ENCODE measurements at places on chromosomes 1 and 21.

- peak; percentile 11 for DNase-seq
Measured at GRCh38 chr1:185073725-185074124, 28.4 kb downstream of the RNF2 start.

GRCh38 chr1:53408013-53408754 lies 51.0 kb upstream of the DMRTB1 start:
- no peak for DNase-seq

DNA sequence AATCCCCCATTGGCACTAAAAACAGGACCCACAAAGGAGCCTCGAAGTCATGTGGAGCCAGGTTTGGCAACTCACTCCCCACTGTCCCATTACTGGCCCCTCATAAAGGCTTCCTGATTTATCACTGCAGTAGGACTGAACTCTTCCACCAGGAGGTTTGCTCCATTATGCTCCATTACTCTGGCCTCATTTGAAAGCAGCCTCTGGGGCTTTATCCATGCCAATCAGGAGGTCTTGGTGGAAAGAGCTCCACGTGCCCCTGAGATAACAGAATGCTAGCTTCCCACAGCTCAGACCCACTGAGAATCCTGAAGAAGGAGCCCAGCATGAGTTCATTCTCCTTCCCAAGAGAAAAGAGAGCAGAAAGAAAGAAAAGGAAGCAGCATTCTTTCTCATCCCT lies 76.4 kb downstream of the HIVEP3 start:
- no peak for DNase-seq

DNA sequence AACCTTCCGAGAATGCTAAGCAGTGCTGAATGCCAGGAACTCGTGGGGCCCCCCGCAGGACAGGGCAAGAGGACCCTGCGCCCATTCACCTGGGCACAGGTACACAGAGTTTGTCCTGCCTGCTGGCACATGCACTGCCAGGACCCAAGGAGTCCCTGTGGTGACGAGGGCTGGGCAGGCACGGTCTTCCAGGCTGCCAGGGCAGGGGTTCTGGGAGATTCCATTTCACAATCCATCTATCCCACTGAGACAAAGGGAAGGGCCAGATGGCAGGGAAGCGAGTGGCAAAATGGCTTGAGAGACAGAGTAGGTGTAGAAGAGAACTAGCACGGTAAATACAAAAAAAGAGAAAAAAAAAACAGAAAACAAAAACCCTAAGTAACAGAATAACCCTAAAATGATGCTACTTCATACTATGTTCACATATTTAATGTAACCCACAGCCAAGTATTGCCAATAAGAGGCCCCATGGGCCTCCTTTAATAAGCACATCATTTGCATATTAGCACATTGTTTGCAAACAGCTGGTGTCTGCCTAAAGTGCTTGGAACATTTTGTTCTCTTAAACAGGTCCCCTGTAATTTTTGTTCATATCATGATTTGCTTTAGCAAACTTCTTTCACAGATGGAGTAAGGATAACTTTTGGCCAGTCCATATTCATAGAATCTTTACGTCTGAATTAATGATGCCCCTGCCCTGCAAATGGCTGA lies 83.8 kb downstream of the STUM start:
- DNase-seq, result no peak

GRCh38 chr1:223202376-223203033 lies 59.5 kb upstream of the TLR5 start:
- no peak for DNase-seq

DNA sequence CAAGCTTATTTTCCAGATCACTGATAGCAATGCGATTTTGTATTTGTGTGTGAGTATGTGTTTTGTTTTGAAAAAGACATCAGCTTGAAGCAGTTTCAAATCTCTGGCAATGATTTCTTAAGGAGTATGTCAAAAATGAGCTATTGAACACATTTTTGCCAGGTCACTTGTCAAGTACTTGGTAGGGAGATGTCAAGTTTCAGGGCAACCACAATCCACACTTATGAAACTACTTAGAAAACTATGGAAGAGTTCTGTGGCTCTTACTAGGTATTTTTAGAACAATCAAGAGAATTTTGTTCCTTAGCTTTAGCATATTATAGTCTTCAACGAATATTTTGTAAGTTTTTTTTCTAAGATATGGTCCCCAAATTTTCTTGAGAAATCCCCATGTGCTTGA lies 318.8 kb upstream of the ZRANB2 start:
- DNase-seq, result peak; percentile 32

GRCh38 chr1:78038071-78038470 lies 7.7 kb upstream of the GIPC2 start:
- peak; percentile 29 for DNase-seq

GRCh38 chr1:233211595-233211994 lies 83.9 kb downstream of the PCNX2 start:
- DNase-seq, result peak; percentile 9

- DNase-seq, result no peak
Measured at GRCh38 chr1:167365360-167365759, 144.7 kb downstream of the POU2F1 start.

GRCh38 chr1:25782608-25783201 lies 17.3 kb upstream of the SELENON start:
- DNase-seq, result no peak

GRCh38 chr1:172912765-172913260 lies 137.9 kb downstream of the TNFSF18 start:
- no peak for DNase-seq

- no peak for DNase-seq
Measured at GRCh38 chr1:183033205-183033604, 10.0 kb downstream of the LAMC1 start.

- no peak for DNase-seq
Measured at GRCh38 chr1:219676012-219676765, 63.3 kb upstream of the ZC3H11B start.

- DNase-seq, result no peak
Measured at GRCh38 chr1:153081736-153082135, 10.3 kb upstream of the SPRR2B start.

GRCh38 chr1:109521002-109521951 lies 11.8 kb upstream of the AMIGO1 start:
- peak; percentile 36 for DNase-seq

- DNase-seq, result peak; percentile 96
Measured at GRCh38 chr1:59128784-59129227, 168.1 kb upstream of the FGGY start.

GRCh38 chr1:183165456-183165855 lies 20.6 kb upstream of the LAMC2 start:
- no peak for DNase-seq

DNA sequence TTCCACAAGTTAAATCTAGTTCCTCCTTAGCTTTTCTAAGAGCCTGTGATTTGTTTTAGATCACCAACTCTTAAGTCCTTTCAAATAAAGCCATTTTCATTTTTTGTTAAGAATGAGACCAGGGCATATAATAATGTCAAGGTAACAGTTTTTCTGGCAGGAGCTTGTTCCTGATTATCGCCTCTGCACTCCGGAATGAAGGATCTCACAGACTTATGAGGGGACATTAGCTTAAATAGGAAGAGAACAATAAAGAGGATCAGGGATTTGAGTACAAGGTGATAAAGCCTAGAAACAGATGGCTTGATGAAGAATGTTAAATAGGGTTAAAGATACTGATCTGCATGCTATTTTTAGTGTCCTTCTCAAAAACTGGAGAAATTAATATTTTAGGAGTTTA lies 13.6 kb upstream of the OTUD7B start:
- no peak for DNase-seq

GRCh38 chr1:245074232-245074747 lies 80.5 kb upstream of the KIF26B start:
- DNase-seq, result peak; percentile 43

GRCh38 chr1:68314151-68314780 lies 81.9 kb upstream of the WLS start:
- no peak for DNase-seq

DNA sequence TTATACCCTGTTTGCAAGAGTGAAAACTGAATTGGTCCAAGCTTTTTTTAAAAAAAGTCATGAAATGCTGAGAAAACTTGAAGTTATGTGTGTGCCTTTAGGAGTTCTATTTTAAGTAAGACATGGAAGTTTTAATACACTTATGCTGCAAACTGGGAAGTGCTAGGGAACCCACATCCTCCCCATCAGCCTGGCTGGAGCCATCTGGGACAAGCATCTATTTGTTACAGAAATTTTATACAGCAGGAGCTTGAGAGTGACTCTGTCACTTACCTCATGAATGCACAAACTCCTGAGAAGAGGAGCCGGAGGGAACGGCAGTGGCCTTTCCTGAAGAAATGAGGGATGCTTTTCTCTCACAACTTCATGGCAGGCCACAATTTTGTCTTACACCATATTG lies 78.2 kb upstream of the SLC44A3 start:
- DNase-seq, result no peak

- no peak for DNase-seq
Measured at GRCh38 chr1:3668148-3668547, 15.8 kb downstream of the TP73 start.

GRCh38 chr1:205714190-205714905 lies 34.0 kb upstream of the SLC45A3 start:
- peak; percentile 79 for DNase-seq

DNA sequence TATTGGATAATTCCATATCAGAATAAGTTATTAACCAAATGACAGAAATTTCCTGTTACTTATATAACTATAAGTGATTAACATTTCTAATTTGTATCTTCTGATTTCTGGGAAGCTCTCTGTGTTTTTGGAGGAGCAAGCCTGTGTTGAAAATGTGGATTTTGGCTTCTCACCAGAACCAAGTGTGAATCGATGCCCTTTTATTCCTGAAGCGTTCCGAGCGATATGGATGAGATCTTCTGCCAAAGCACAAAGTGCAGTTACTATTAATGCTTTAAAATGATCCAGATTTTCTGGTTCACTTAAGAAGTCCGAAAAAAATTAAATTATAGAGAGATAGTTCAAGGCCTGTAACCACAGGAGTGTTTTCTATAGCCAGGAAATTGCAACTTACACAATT lies 22.8 kb downstream of the ALG14 start:
- no peak for DNase-seq

DNA sequence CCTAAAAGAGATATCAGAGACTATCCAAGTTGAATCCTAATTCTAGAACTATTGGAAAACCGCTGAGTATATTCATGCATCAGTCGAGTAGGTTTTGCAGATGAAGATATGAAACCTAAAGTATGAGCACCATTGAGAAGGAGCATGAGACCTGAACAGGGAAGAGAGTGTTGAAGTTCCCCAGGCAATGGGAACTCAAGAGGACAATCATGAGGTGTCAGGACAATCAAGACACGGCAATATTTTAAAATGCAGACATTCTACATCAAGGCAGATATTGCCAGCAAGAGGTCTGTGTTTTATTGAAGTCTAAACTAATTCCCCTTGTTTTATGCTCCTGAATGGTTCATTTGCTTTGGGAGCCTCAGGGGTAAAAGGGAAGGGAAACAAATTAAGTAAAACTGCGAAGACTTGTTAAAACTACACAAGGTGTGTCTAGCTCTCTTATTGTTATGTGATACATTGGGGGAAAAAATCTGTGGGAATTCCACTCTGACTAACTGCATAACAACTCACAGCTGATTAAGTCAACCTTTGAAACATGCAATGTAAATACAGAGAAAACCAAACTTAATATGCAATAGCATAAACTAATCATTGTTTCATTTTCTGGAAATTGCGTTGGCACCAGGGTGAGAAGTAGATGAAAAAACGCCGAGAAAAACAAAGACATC lies 347.9 kb upstream of the ADGRL2 start:
- no peak for DNase-seq

- no peak for DNase-seq
Measured at GRCh38 chr1:160040476-160040875, 8.7 kb upstream of the PIGM start.

GRCh38 chr1:95396557-95396956 lies 162.5 kb downstream of the RWDD3 start:
- DNase-seq, result no peak

DNA sequence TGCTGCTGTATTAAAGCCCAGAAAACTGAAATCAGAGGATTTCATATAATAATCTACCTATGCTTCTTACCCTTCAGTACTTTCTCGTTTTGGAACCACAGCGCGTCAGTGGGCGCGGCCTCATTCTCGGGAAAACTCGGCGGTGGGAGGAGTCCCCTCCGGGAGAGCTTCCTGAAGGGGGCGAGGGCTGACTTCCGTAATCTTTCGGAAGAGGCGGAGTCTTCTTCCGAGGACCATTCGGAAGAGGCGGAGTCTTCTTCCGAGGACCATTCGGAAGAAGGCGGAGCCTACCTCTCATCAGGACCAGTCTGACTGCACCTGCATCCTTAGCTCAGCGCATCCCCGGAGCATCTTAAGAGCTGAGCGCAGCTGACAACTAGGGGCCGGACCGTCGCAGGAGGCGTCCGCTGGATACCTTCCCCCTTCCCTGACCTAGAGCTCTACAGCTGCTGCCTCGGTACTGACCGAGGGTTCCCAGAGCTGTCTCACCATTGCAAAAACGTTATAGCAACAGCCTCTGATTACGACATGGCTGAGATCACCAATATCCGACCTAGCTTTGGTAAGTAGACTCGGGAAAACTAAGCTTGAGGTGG lies at the start of gene SYT11:
SYT11 (plus strand) TSS at position 334 of the 596 bp plus-strand sequence; CDS start at position 529, 195 bp downstream.
- peak; percentile 94 for DNase-seq

GRCh38 chr21:36608897-36609225 lies 90.1 kb upstream of the SIM2 start:
- DNase-seq, result no peak

All from AG10803 (cell line).